Spinal cord (tissue), 10 donors: ENCODE measurements at places on chromosomes 13 and 19. TPM values are rescaled to one million over a fixed set of nuclear protein-coding genes. Genes with fewer than 3 reads are reported as not detected.

TNNI3 gene
- 5.5 TPM for polyA plus RNA-seq

PGLYRP1 gene
- polyA plus RNA-seq = 0.49 TPM

SIGLEC12 gene
- not detected for polyA plus RNA-seq

SH2D3A gene
- 1.3 TPM for polyA plus RNA-seq

TEX101 gene
- polyA plus RNA-seq = not detected

TMPRSS9 gene
- polyA plus RNA-seq = 2.1 TPM

LYPD5 gene
- 8.5 TPM for polyA plus RNA-seq

CDC37 gene
- polyA plus RNA-seq = 151 TPM

ATP4B gene
- polyA plus RNA-seq = 1.3 TPM
